ENCODE measurements at places on chromosomes 3 and 15.

DNA sequence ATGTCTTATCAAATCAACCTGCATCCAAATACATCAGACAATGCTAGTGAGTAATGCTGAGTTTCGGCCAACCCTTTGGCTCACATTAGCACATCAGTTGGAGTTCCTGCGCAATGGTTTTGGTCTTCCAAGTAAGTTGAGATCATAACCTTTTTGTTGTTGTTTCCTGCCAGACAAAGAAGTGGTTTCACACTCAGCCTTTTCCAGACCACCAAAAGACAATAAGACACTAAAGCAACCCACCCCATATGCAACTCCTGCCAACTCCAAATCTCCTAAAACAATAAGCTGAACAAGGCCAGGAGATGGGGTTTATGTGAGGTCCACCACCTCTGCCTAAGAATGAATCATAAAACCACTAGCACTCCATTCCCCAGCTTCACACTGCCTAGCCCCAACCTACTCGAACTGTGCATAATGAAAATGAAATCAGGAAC is 177.0 kb downstream of the ERC2 start:
- no peak for DNase-seq

GRCh38 chr3:185930393-185931107 is 7.3 kb downstream of the TRA2B start:
- DNase-seq, result no peak

- DNase-seq, result no peak
Observed at GRCh38 chr3:191378142-191378812, 48.0 kb upstream of the UTS2B start.

DNA sequence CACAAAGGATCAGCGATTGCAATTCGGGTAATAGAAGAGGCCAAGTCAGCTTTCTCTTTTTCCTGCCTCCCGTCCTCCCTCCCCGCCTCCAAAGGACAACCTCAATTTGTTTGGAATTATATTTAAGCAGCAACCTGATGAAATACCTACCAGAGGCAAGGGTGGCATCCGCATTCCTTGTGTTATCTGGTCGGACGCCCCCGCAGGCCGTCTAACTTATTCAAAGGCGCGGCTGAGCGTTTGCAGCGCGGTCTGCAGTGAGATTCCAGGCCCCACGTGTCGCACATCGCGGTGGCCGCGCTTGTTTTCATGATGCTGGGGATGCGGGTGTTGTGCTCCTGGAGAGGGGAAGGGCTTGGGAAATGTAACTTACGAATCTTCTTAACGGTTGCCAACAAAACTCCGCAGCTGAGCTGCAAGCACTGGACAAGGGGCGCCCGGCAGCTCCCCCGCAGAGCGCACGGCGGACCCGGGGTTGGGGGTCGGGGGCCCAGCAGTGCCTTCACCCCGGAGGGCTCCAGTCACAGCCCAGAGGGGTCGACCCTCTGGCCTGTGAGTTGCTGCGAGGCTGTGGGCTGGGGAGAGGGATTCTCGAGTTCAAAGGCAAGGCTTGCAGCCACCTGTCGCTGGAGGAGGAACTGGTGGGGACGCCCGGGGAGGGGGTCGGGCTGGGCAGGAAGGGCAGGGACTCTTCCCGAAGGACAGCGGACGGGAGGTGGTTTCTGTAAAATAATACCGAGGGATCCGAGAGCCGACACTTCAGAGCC is 20.5 kb upstream of the RGMA start:
- DNase-seq, result no peak

GRCh38 chr3:119659606-119660291 is 640 bp downstream of the POPDC2 start:
- no peak for DNase-seq

- DNase-seq, result no peak
Observed at GRCh38 chr3:197709135-197709534, 27.6 kb downstream of the RUBCN start.

- DNase-seq, result no peak
Observed at GRCh38 chr15:60695713-60696522, 217.0 kb upstream of the ICE2 start.

DNA sequence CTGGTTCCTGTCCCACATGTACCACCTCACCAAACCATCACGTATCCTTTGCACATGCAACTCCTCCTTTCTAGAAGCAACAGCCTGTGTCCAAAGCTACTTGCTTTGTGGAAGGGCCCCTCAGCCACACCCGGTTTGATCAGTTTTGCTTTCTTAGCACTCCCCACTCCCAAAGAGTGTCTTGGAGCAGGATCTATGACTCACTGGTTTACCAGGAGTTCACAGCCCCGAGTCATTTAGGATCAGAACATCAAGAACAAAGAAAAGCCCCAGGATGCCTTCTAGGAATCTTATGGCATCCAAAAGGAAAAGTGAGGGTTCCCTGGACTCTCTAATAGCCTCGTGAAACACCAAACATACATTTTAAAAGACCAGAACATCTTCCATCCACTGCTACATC is 50.7 kb upstream of the IGF1R start:
- DNase-seq, result no peak

DNA sequence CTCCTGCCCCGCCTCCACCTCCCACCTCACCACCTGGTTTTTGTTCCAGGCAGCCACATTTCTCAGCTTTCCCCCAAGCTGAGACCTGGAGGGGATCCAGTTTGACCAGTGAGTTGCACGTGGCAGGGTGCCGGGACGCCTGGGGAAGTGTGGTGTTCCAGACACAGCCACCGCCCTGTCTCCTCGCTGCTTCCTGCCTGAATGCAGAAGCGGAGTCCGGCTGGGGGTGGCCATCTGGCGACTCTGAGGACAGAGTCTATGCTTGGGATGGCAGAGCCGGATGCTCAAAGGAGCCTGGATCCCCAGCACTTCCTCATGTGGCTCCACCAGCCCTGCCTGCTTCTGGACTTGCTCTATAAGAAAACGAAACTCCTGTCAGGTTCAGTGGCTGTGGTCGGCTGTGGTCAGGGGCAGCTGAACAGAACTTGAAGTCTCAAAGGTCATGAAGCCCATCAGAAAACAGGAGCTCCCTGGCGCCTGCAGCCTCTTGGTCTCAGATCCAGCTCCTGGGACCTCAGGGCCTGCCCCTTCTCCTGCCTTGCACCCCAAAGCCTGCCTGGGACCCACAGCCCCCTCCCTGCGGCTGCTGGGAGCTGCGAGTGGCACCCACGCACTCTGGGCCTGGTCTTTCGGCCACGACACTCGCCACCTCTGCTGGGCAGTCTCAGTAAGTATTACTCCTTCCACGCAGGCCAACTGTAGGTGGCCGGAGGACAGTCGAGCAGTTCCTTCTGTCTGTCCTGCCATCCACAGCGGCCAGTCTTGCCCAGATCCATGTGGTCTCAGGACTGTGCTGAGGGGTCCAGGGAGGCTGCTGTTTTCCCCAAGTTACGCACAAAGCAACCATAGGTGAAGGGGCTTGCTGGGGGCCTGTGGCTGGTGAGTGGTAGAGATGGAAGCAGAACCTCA is 112.8 kb upstream of the MEF2A start:
- no peak for DNase-seq

DNA sequence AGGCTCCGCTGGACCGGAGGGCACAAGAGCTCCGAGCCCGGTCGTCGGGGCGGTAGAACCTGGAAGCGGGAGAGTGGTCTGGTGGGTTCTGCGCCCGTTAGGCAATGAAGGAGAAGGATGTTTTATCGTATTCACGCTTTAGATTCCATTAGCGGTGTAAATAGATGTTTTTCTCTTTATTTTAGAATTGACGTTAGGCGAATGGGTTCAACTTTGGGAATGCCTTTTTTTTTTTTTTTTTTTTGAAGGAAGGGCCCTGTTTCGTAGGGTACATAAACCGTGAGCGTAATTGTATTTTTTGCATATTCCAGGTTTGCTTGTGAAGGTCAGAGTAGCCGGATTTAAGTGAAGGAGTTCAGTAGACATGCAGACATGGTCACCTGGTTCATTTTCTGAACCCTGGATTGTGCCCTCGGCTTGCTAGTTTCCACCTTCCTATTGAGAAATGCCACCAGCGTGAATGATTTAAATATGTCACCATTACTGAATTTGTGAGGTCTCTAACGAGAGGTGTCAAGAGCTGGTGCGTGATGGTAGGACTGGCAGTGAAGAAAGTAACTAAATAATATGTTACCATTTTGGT is 808 bp downstream of the RBM6 start:
- no peak for DNase-seq

DNA sequence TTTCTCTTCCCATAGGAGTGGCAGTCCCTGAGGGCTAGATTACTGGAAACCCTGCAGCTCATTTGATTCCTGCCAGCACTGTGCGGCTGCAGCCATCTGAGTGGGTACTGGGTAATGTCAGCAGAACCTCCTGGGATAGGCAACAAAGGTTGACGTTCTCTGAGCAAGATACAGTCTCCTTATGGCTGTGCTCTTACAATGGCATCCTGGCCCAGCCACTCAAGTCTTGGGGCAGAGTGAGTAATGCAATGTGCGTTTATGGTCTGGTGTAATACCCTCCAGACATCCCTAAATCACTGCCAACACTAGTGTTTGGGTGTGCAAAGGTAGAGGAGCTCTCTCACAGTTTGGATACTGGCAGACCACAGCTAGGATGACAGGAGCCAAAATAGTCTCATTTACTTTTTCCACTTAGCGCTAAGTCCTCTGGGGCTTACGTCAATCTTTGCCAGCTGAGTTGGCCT is 775.8 kb downstream of the ZNF385D start:
- no peak for DNase-seq

DNA sequence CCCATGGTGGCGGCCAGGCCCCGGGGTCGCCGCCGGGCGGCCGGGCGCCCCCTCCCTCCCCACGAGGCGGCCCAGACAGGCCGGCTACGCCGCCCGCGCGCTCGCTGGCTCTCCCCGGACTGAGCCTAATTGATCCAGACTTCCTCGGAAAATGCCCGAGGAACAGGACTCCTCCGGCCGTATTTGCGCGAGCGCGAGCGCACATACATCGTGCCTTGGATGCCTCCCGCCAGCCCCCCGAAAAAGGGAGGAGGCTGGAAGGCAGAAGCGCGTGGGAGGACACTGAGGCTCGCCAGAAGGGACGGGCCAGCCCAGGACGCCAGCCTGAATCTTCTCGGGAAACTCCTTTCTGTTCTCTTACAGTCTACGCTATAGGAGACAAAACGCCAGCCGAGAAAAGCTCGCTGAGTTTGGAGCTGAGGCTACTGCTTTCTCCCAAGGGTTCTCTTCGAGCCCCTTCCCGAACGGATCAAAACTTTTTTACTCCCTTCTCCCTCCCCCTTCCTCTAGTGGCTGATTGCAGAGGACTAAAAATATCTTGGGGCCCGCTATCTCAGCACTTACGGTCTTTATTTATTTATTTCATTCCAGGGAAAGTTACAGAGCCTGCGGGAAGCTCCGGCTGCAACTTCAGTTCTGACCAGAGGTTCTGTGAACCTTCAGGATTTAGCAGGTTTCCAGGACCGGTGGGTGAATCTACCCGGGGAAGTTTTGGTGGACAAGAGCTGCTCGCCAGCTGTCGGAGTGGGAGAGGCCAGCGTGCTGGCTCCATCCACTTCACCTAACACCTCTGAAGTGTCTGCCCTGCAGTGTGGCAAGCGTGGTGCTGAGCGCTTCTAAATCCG is at the start of gene PDZRN3:
PDZRN3 (minus strand) TSS at position 121 of the 845 bp plus-strand sequence.
- no peak for DNase-seq

GRCh38 chr15:89125088-89125826 is 37.0 kb downstream of the ABHD2 start:
- DNase-seq, result no peak

- no peak for DNase-seq
Observed at GRCh38 chr15:71278989-71279756, 163.9 kb downstream of the THSD4 start.

DNA sequence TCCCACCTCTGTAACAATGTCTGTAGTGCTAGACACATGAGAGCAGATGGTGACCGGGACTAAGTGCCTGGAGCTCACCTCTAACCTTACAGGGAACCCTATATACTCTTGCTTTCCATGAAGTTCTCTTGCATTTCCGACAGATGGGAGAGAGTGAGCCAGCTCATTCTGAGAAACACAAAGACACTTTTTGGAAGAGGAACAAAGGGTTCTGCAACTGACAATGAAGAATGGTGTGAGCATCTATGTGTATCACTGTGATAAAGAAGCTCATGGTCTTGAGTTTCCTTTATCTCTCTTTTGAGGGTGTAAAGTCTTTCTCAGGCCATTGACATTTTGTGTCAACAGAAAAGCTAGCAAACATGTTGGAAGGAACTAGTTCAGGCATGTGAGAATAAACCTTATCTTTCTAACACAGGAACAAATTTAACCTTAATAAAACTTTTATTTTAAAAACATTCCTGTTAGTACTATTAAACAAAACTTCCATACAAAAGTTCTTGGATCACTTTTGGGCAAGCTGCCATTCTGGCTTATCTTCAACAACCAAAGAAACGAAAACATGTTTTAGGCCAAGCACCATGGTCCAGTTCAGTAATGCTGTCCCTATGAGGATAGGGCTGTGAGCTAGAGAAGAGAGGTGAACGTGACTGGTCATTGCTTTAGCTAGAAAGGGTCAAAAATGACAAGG is 142.7 kb downstream of the THRB start:
- no peak for DNase-seq

- no peak for DNase-seq
Observed at GRCh38 chr3:78277220-78277619, 1237.3 kb downstream of the ROBO2 start.

DNA sequence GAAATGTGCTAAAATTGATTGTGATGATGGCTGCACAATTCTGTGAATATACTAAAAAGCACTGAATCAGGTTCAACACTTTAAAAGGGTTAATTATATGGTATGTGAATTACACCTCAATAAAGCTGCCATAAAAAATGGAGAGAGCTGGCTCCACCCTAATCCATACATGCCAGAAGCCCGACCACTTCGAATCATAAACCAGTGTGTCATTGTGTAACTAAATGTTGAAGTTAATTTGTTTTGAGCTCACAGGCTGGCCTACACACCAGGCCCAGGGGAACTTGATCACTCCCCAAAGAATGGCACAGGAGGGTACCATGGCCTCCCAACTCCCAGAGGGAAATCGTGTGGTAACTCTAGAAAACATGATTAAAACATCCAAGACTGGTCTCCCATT is 14.0 kb downstream of the PLCD1 start:
- no peak for DNase-seq

DNA sequence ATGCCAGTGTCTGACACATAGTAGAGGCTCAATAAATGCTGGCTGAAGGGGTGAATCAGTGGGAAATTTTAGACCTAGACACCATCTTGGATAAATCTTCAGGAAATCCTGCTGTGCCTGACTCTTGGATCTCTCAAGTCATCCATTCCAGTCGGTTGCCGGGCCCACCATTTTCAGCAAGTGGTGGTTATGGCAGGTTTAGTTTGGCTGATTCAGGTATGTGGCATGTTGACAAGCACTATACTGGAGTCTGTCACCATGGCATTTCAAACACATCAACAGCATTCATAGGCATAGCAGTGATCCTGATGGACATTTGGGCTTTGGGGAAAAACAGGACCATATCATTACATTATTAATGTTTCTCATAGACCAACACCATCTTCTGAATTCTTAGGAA is 25.7 kb upstream of the APH1B start:
- no peak for DNase-seq

- no peak for DNase-seq
Observed at GRCh38 chr15:91894606-91895005, 41.1 kb downstream of the SLCO3A1 start.

DNA sequence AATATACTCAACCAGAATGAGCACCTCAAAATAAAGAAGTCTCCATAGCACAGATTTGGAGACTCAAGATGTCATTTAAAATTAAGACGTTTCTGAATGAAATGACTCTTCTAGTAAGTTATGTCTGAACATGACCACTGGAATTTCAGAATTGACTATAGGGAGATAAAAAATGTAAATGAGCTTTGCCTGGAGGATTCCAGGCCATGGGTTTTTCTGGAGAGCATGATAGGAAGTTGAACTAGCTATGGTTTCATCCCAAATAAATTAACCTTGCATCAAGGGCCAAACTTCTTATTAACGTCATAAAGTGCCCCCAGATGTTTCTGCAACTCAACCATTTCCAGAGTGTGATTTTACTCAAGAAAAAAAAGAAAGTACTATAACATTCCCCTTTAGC is 222.6 kb upstream of the NR2F2 start:
- DNase-seq, result no peak
